ENCODE measurements at places on chromosomes 3 and 15. TPM values are rescaled to one million over a fixed set of nuclear protein-coding genes. Genes with fewer than 3 reads are reported as not detected.

Gene CCK
- polyA plus RNA-seq = not detected

Gene CHST13
- polyA plus RNA-seq = 0.09 TPM

Gene FMN1
- 0.40 TPM for polyA plus RNA-seq

Gene NR1I2
- 0.30 TPM for polyA plus RNA-seq

- no peaks in the 10 kb centered on the region for H3K27me3 ChIP-seq
- peak; percentile 67 for DNase-seq
- no peak overlapping the region for H3K4me3 ChIP-seq
Observed at GRCh38 chr3:88003115-88003755, 55.6 kb downstream of the CGGBP1 start.

DNA sequence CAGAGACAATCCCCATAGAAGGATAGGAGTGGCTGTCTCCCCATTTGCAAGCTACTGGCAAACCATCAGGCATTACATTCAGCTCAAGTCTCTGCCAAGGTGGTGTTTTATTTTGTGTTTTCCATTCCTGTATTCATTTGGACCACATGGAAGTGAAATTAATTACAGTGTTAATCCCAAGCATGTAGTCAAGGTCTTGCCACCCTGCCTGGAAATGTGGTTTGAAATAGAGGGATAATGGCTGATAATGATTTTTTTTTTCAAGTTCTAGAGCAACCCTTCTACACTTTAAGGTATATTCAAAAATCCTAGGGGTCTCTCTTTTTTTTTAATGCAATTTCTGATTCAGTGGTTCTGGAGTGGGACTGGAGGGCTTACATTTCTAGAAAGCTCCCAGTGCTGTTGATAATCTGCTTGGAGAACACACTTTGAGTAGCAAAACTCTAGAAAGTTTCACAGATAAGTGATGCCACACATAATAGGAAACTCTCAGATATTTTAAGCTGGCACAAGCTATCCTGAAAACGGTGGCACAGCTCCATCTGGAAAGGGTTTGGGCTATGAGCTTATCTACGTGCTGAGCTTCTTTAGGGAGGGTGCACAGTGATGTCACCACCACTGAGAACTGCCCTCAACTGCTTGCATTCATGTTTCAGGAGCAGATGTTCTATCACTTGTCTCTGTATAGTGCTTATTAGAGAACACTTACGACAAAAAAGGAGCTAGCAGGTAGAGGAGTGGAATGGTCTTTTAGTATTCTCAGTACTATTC lies 140.1 kb upstream of the IL12A start:
- H3K4me3 ChIP-seq = no peak overlapping the region
- H3K4me1 ChIP-seq = peaks cover 5% of the 10 kb centered on the region
- no peak overlapping the region for H3K27ac ChIP-seq
- H3K27me3 ChIP-seq = peaks cover 10% of the 10 kb centered on the region
- no peak for DNase-seq

DNA sequence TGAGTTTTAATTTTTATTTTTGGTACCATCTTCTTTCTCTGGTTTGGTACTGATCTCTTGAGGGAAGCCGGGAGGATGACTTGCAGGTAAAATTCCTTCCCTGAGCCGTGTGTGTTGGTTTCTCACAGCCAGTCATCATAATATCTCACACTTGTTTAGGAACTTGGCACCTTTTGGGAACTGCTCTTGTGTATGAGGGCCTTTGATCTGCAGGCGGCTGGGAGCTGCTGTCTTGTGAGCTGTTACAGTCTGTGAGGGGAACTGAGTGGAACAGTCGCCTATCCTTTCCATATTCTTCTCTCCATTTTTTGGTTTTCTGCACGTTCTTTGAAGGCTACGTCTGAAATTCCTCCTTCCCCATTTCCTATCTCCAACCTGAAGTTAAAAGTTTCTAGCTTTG lies 75.2 kb downstream of the CACNA2D3 start:
- H3K4me1 ChIP-seq = no peaks in the 10 kb centered on the region
- no peaks in the 10 kb centered on the region for H3K36me3 ChIP-seq
- no peak overlapping the region for H3K4me3 ChIP-seq
- DNase-seq = no peak
- no peaks in the 10 kb centered on the region for H3K27me3 ChIP-seq

GRCh38 chr3:49680493-49681231 lies 6.5 kb downstream of the APEH start:
- no peak overlapping the region for H3K4me3 ChIP-seq
- no peak overlapping the region for H3K27ac ChIP-seq
- no peaks in the 10 kb centered on the region for H3K36me3 ChIP-seq
- no peaks in the 10 kb centered on the region for H3K27me3 ChIP-seq

GRCh38 chr3:8052659-8053058 lies 449.0 kb upstream of the LMCD1 start:
- no peak overlapping the region for H3K4me3 ChIP-seq
- H3K4me1 ChIP-seq = no peaks in the 10 kb centered on the region
- no peaks in the 10 kb centered on the region for H3K27me3 ChIP-seq
- no peak overlapping the region for H3K27ac ChIP-seq

- H3K27ac ChIP-seq = no peak overlapping the region
- no peak for DNase-seq
- no peak overlapping the region for H3K4me3 ChIP-seq
- H3K36me3 ChIP-seq = no peaks in the 10 kb centered on the region
- no peaks in the 10 kb centered on the region for H3K27me3 ChIP-seq
- no peaks in the 10 kb centered on the region for H3K4me1 ChIP-seq
Observed at GRCh38 chr15:60781211-60781713, 302.3 kb upstream of the ICE2 start.

- DNase-seq = no peak
- no peaks in the 10 kb centered on the region for H3K36me3 ChIP-seq
- no peak overlapping the region for H3K27ac ChIP-seq
- H3K4me1 ChIP-seq = peaks cover 8% of the 10 kb centered on the region
Observed at GRCh38 chr3:30893678-30894325, 659 bp downstream of the GADL1 start.

DNA sequence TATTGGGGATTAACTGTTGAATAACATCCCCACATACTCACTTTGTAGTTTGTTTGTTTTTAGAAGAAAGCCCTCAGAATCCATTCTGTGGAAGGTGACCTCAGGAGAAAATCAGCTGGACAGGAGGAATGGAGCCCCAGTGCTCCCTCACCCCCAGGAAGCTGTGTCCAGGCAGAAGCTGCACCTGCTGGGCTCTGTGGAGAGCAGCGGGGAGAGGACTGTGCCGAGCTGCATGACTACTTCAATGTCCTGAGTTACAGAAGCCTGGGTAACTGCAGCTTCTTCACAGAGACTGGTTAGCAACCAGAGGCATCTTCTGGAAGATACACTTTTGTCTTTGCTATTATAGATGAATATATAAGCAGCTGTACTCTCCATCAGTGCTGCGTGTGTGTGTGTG lies 14.0 kb downstream of the TIGIT start:
- peak; percentile 32 for DNase-seq
- H3K27ac ChIP-seq = peak overlapping the region; percentile 82
- H3K27me3 ChIP-seq = no peaks in the 10 kb centered on the region

- no peaks in the 10 kb centered on the region for H3K36me3 ChIP-seq
- no peak for DNase-seq
Observed at GRCh38 chr3:52108302-52109232, 45.7 kb downstream of the POC1A start.

GRCh38 chr15:90945091-90945490 lies 9.6 kb upstream of the RCCD1 start:
- H3K27ac ChIP-seq = no peak overlapping the region
- no peak for DNase-seq
- H3K36me3 ChIP-seq = peaks cover 80% of the 10 kb centered on the region
- no peaks in the 10 kb centered on the region for H3K27me3 ChIP-seq
- no peaks in the 10 kb centered on the region for H3K4me1 ChIP-seq
- H3K4me3 ChIP-seq = no peak overlapping the region

DNA sequence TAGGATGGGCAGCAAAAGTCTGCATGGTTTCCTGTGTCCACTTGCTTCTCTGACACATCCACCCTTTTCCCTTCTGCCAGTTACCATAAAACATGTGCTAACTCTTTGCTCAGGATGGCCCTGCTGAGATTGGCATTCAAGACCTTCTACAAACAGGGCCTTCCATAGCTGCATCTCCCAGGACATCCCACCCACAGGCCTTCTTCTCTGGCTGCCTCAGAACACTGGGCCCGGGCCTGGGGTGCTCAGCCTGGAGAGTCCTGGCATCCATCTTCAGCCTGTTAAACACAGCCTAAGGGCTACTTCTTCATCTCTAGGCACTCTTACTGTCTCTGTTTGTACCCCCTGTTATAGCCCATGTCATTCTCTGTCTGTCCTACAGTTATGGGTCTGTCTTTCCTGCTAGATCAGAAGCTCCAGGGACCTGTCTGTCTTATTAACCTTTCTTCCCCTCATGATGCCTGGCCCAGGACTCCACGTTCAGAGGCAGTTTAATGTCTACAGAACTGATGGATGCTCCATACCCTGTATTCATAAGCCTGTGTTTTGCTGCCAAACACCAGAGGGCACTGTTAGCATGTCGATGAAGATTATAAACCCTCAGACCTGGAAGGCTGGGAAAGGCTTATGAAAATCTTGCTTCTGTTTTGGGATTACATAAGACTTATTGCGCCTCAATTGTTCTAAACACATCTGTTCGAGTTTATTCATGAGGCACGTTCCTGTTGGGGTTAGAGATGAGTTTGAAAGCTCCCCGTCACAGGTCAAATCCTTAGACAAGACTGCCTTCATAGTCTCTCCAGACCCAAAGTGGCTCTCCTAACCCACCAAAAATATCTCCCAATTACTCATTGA lies 16.5 kb downstream of the SEMA3G start:
- no peaks in the 10 kb centered on the region for H3K4me1 ChIP-seq
- peak; percentile 55 for DNase-seq
- H3K4me3 ChIP-seq = no peak overlapping the region
- no peaks in the 10 kb centered on the region for H3K27me3 ChIP-seq

GRCh38 chr15:59369597-59369996 lies 3.1 kb downstream of the MYO1E start:
- peaks cover 36% of the 10 kb centered on the region for H3K4me1 ChIP-seq
- DNase-seq = no peak
- H3K36me3 ChIP-seq = no peaks in the 10 kb centered on the region

DNA sequence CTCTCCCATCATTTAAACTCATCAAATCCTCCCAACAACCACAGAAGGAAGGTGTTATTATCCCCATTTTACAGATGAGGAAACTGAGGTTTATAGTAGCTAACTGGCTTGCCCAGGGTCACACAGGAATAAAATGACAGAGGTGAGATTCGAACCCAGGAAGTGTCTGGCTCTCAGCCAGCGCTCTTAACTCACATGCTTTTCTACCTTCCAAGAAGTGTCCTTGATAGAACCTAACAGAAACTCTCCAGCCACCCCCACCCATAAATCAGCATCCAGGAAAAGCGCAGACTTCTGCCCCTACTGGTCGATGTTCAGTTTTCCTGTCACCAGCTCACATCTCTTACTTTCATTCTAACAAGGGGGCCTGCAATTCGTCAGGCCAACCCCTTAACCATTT lies 51.7 kb downstream of the SPATA12 start:
- H3K27ac ChIP-seq = no peak overlapping the region
- no peak overlapping the region for H3K4me3 ChIP-seq
- no peaks in the 10 kb centered on the region for H3K36me3 ChIP-seq
- no peaks in the 10 kb centered on the region for H3K27me3 ChIP-seq
- H3K4me1 ChIP-seq = no peaks in the 10 kb centered on the region

DNA sequence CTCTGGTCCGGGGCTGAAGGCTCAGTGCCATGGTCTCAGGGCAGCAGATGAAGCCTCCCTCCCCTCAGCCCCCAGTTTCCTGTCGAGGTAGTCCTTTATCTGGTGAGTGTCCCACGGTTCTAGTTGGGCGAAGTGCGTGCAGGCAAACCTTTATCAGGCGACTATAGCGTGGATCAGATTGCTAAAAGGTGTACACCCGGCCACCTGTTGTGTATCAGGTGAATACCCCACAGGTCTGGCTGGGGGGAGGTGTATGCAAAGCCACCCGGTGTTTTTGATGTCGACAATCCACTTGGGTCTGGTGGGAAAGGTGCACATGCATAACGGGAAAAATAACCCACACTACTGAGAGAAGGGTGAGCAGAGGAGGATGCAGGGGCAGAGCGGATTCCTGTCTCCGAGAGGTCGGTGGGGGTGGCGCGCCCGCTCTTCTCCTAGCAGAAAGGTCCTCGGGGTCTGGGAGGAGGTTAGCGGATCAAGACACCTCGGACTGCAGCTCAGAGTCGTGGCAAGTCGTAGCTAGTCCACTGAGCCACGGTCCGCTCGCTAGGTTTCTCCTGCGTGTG lies 507 bp downstream of the SLC12A6 start:
- peaks cover 26% of the 10 kb centered on the region for H3K36me3 ChIP-seq
- peak overlapping the region; percentile 93 for H3K27ac ChIP-seq
- H3K4me3 ChIP-seq = peak overlapping the region; percentile 97
- H3K4me1 ChIP-seq = peaks cover 38% of the 10 kb centered on the region
- H3K27me3 ChIP-seq = no peaks in the 10 kb centered on the region

- DNase-seq = no peak
- peaks cover 35% of the 10 kb centered on the region for H3K27me3 ChIP-seq
- H3K36me3 ChIP-seq = no peaks in the 10 kb centered on the region
Observed at GRCh38 chr3:147368561-147369221, 37.7 kb downstream of the ZIC4 start.

DNA sequence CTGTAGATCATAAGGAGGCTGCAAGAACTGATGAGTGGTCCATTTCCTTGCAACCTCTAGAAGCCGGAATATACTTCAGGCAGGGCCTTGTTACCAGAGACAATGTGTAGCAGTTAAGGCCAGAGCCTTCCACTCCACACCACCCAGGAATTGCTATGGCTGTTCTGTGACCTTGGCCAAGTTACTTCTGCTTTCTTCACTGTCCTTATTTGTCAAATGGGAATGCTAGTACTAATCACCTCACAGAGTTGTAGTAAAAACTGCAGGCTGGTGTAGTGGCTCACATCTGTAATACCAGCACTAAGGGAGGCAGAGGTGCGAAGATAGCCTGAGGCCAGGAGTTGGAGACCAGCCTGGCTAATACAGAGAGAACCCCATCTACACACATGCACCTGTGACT lies 28.7 kb upstream of the RPN1 start:
- H3K4me1 ChIP-seq = peaks cover 31% of the 10 kb centered on the region
- DNase-seq = no peak
- no peak overlapping the region for H3K27ac ChIP-seq
- H3K36me3 ChIP-seq = no peaks in the 10 kb centered on the region
- H3K27me3 ChIP-seq = no peaks in the 10 kb centered on the region
- H3K4me3 ChIP-seq = no peak overlapping the region

DNA sequence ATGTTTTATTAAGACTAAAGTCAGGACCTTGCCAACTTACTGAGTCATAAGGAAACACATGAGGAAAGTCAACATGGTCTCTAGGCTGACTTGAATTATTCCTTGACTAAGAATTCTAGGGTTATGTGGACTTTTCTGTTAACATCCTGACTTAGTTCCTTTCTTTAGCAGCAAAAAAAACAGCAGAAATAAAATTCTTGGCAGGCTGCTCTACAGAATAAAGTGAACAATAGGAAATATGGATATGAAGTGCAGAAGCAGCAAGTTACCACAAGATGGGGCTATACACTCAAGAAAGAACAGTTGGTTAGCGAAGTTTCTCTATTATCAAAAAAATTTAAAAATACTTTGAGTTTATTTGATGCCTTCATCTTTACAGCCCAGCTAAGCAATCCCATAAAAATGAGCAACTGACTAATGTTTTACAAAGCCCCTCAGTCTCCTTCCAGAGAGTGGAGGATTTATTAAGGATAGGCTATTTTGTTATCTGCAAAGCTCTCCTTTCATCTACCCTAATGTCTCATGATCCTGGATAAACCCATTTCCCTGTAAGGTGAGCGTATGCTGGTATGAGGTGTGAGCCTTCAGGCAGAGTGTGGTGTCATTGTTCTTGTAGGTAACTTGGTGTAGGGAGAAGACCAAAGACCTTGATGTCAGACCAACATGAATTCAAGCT lies 23.1 kb upstream of the MCCC1 start:
- no peaks in the 10 kb centered on the region for H3K4me1 ChIP-seq
- H3K27me3 ChIP-seq = peaks cover 31% of the 10 kb centered on the region
- peak; percentile 70 for DNase-seq

All from B cell (primary cell).